Muscle of back (tissue), 13 donors: ENCODE measurements at places on chromosomes 2 and 18. TPM values are rescaled to one million over a fixed set of nuclear protein-coding genes. Genes with fewer than 3 reads are reported as not detected.

NLRC4 gene
- polyA plus RNA-seq, result 1.3 TPM

NAT8 gene
- polyA plus RNA-seq, result 0.28 TPM

DNA sequence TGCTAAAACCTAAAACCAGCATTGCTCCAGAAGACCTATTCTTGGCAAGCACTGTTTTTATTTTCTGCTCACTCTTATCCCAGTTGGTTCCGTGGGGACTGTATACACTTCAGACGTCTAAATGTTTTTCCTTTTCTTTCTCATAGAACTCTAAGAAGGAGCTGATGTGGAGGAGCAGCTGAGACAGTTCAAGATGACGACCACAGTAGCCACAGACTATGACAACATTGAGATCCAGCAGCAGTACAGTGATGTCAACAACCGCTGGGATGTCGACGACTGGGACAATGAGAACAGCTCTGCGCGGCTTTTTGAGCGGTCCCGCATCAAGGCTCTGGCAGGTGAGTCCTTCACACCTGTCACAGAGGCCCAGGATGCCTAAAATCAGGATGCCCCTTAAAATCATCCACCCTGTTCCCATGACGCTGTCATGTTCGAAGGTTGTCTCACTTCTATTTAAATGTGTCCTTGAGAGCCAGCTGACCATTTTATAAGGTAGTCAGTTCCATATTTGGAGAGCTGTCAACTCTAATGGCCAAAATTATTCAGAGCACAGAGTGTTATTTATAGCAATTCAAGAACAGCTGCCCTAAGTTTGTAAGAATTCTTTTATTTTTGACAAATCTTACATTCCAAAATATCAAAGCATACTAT, 70.2 kb downstream of the SPTBN1 start:
- no peak for DNase-seq

- no peak for DNase-seq
Observed at GRCh38 chr2:19312949-19313348, 45.5 kb downstream of the OSR1 start.

- no peak for DNase-seq
Observed at GRCh38 chr2:120751553-120751952, 15.9 kb downstream of the GLI2 start.

DNA sequence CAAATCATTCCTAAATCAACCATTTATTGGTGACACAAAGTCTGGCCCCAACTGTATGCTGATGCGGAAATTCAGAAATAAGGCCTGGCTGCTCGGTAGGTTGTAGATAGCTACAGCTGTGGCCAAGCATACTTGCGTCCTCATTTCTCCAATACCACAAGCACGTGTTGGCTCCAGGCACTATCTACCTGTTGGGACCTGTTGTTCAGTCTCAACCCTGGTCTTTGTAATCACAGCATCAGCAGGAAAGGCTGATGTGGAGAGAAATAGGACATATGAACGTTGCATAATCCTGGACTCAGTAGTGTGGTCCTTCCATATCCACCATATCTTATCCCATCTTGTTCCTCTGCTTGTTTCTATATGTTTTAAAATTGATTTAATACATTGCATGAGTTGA, 212.6 kb downstream of the PMAIP1 start:
- no peak for DNase-seq

- DNase-seq, result no peak
Observed at GRCh38 chr18:55266981-55267380, 307.7 kb upstream of the CCDC68 start.

GRCh38 chr2:65500310-65501040, 68.1 kb upstream of the SPRED2 start:
- DNase-seq, result no peak

DNA sequence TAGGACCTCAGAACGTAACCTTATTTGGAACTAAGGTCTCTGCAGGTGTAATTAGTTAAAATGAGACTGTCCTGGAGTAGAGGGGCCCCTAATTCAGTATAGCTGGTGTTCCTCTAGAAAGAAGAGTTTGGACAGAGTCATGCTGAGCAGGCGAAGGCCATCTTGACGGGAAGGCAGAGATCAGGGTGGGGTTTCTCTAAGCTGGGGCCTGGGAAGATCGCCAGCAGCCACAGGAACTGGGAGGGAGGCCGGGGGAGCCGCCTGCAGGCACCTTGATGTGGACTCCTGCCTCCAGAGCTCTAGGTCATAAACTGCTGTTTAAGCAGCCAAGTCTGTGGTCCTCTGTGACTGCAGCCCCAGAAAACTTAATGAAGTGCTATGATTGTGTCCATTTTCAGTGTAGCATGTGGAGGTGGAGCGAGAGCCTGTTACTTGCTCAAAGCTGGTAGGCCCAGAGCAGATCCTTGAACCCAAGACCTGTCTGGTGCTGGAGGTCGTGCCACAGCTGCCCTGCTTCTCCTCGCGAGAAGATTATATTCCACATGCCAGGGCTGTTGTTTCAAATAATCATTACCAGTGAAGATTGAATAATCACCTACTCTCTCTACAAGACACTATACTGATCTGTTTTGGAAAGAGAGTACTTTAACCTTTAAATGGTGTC, 105.7 kb downstream of the TPO start:
- no peak for DNase-seq

GRCh38 chr2:115529627-115530026, 1087.2 kb downstream of the DPP10 start:
- DNase-seq, result no peak

DNA sequence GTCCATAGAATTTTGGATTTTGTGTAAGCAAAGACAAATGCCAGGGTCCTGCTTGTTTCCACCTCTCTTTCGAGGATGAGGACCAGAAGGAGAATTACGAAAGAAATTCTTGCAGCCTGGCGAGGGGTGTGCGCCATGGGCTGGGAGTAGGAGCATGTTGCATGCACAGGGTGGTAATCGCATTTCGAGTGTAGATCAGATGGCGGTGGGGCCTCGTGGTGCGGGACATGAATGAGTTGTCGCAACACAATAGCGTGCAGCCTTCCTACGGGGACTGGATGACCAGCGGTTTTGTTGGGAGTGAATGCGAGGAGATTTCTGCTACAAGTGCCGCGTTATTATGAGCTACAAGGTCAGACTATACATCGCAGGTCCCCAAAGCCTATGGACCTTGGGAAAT, 4.2 kb upstream of the EN1 start:
- DNase-seq, result peak; percentile 56

DNA sequence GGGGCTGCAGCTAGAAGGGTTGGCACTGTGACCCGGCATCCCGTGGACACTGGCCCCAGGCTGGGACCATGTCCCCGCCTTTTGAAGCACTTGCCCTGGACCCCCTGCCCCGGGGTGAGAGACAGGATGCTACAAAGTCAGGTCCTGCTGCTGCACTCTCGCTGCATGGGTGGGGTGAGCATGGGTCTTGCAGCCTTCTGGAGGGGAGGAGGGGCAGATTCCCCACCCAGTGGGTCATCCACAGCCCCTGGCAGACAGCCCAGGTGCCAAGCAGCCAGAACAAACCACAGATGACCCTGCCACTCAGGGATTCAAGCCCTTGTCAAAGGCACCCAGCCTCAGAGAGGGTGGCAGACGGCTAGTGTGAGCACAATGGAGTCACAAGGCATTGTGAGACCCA, 5.7 kb upstream of the NMUR1 start:
- no peak for DNase-seq

DNA sequence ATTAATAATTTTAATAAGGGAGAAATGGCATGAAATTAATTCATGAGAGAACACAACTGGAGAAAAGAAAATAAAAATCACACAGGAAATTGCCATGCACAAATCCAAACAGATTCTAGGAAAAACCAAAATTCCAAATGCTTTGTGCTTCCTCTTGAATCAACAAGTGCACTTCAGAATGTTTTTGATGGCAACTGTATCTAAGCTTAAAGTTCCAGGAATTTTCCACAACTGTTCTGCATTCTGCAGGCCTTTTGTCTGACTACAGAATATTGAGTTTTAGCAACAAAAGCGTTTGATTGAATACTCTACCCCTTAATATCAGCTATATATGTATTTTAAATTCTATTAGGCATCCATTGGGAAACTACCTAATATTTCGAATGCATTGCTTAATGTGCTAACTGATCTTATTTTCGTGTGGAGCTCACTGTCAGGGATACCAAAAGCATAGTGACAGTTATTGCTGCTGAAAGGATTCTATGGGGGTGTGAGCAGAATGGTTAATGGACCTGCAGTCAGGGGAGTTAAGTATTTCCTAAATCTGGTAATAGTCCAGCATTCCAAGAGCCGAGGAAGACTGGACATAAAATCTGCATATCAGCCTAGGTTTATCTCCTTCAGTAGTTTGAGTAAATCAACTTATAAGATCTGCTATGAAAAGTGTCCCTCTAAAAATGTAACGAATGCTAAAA, 482.7 kb upstream of the POU3F3 start:
- no peak for DNase-seq

DNA sequence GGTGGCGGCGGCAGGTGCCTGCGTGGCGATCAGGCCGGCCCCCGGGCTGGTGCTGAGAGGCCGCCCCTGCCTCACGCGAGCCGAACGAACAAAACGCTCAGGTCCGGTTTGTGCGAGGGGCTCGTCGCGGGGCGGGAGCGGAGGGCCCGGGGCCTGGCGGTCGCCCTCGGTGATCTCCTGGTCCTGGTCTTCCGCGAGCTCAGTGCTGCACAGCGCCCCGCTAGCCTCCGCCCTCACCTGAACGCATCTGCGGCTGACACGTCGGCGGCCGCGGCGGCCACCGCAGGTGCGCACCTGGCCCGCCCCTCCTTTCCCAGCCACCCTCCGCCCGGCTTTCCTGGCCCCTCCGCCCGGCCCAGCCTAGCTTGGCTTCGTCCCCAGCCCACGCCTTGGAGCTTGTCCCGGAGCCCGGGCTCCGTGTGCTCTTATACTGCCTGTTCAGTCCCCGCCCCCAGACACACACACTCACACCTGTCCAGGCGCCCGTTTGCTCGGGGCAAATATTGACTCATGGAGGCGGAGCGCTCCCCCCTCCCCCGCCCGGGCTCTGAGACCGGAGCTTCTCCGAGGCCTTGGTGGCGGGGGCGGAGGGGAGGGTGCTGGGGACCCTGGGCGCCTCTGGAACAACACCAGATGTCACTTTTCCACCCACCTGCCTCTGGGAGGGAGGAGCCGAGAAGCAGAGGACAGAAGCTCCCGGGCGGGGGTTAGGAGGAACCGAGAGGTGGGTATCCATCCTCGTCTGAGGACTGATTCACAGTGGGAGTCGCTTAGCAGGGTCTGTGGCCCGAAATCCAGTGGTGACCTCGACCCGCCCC, 8.6 kb upstream of the CRYBA2 start:
- no peak for DNase-seq

DNA sequence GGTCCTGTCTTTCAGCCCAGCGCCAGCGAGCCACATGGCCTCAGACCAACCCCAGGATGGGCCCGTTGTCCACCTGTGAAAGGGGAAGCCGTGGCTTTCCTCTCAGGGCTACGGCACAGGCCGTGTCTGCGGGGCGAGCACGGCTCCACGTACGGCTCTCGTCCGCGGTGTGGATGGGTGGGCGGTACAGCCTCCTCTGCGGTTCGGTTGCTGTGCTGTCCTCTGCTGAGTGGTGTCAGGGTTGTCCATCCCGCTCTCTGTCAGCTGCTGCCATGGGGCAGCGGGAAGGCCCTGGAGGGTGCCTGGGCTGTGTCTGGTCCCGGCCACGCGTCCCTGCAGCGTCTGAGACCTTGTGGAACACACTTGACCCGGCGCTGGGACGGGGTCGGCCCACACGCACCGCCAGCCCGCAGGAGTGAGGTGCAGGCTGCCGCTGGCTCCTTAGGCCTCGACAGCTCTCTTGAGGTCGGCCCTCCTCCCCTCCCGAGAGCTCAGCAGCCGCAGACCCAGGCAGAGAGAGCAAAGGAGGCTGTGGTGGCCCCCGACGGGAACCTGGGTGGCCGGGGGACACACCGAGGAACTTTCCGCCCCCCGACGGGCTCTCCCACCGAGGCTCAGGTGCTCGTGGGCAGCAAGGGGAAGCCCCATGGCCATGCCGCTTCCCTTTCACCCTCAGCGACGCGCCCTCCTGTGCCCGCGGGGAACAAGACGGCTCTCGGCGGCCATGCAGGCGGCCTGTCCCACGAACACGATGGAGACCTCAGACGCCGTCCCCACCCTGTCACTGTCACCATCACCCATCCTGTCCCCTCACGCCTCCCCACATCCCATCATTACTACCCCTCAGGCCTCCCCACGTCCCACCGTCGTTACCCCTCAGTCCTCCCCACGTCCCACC, 128.7 kb downstream of the NFATC1 start:
- no peak for DNase-seq

DNA sequence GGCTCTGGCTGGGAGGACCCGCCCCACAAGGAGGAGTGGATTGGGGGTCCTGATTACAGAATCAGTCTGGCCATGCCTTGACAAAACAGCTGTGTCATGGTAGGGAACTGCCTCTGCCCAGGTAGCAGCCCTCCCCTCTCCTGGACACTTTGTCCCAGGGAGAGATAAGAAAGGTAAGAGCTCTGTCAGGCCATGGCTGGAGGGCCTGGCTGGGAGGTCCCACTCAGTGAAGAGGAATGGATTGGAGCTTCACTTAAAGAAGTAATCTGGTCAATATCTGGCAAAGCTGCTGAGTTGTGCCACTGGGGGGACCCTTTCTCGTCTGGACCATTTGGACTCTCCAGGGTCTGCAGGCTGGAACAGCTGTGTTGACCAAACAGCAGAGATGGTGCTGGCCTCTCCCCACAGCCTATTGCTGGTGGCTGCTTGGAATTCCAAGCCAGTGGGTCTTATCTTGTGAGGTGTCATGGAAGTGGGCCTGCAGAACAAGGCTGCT, 75.4 kb downstream of the EPC2 start:
- DNase-seq, result no peak

DNA sequence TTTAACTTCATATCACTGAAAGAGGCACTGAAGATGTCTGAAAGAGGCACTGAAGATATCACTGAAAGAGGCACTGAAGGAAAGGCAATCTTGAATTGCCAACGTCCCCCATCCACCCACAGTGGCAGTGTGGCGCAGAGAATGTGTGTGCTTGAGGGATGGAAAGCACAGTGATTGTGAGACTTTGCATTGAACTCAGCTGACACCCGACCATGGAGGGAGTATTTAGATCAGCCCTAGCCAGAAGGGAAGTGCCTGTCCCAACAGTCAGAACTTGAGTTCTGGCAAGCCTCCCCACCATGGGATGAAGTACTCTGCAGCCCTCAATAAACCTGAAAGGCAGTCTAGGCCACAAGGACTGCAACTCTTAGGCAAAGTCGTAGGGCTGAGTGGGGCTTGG, 33.8 kb downstream of the MAP4K3 start:
- DNase-seq, result no peak

DNA sequence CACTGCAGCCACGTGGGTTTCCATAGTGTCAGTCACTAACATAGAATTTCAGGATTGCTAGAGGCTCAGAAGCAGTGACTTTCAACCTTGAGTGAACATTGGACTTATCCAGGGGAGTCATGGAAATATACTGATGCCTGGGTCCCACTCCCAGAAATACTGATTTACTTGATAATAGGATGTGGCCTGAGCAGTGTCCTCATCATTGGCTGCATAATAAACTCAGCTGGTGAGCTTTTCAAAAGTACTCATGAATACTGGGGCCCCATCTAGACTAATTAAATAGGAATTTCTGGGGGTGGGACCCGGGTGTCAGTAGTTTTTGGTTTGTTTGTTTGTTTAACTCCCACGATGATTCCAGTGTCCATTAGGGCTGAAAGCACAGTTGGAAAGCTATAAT, 141.4 kb downstream of the COL4A4 start:
- no peak for DNase-seq

GRCh38 chr2:79972661-79973060, 331.9 kb downstream of the LRRTM1 start:
- DNase-seq, result no peak
